Stimulated activated CD8-positive, alpha-beta memory T cell treated with anti-CD3 and anti-CD28 coated beads, Interleukin-15, amount 100 ng/mL, for 1 hour (primary cell): ENCODE measurements at places on chromosomes 7 and 10.

DNA sequence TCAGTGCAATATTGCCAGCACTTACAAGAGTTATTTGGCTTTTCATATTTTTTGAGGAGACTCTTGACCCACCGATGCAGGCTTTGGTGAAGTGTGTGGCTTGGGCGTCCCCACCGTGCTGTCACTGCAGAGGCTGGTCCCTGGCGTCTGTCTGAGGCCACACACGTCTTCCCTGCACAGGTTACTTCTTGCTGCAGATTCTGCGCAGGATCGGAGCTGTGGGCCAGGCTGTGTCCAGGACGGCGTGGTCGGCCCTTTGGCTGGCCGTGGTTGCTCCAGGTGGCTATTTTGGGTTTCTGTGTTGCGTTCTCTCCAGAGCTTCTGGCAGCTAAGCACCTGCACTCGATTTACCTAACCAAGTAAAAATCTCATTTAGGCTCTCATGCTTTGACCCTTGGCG lies 18.9 kb downstream of the SUN1 start:
- no peak for DNase-seq

DNA sequence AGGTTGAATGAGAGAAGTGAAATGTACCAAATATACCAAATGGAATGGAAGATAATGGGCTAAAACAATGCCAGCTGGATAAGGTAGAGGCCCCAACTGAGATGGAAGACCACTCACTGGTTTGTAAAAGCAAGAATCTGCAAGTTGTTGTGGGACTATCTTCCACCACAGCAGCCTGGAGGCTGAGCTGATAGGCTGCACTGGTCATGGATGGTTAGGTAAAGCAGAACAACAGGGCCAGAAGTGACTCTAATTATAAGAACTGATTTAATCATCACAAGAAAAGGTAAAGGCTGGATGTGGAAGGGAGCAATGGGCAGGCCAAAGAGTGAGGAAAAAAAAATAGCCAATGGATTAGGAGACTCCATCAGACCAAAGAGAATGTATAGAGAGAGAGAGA lies 11.8 kb downstream of the TFEC start:
- DNase-seq = no peak

DNA sequence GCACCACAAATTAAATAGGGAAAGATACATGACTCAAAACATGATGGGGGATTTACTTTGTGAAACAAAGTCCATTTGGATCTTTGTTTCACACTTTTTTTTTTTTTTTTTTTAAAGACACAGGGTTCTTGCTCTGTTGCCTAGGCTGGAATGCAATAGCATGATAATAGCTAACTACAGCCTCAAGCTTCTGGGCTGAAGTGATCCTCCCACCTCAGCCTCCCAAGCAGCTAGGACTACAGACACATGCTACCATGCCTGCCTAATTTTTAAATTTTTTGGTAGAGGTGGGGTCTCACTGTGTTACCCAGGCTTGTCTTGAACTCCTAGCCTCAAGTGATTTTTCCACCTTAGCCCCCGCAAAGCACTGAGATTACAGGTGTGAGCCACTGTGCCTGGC lies 172.6 kb upstream of the KLF14 start:
- DNase-seq = no peak

- DNase-seq = no peak
Measured at GRCh38 chr10:74981831-74982633, 129.4 kb upstream of the SAMD8 start.

- no peak for DNase-seq
Measured at GRCh38 chr7:90853205-90853604, 257.1 kb downstream of the CDK14 start.

- no peak for DNase-seq
Measured at GRCh38 chr10:17744341-17744861, 7.6 kb upstream of the TMEM236 start.

DNA sequence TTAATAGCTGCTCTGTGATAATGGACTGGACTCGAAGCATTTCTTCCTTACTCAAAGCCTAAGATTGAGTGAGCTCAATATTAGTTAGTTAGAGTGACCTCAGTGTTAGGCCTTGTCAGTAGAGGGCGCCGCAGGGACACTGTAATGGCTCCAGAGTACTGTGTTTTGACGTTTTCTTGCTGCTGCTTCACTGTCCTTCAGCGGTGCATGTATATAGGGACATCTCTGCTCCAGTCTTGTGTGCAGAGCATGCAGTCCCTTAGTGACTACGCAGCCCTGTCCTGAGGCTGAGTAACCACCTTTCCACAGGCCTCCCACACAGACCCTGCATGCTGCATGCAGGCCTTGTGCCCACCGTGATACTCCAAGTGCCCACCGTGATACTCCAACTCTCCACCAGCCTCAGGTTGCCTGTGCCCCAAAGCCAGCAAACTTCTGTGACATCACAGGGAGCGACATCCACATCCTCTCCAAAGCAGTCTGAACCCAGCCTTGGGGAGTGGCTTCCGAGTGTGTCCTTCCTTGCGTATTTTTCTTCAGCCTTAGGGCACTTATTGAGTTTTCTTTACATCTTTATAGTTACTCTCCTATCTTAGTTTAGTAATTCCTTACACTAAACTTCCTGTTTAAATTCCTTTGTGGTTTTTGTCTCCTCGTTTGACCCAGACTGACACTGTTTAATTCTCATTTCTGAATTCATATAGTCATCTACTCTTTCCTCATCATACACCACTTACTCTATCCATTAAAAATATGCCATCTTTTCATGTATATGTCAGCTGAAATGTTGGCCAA lies 118.2 kb downstream of the JAZF1 start:
- no peak for DNase-seq

DNA sequence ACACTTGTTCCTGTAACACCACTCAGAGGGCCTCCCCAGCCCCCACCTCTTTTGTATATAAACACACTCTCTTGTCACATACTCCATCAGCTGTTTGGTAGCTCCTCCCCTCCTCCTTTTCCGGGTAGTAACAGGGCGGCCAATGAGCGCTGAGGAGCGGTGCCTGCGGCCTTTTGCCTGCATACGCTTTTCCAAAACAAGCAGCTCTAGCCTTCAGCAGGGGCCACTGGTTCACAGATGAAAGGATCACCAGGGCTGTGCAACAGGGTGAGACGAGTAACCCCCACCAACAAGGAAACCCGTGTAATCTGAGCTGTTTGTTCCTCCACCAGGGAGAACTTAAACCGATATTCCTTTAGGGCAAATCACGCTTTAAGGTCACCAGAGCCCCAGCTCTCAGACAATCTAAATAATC lies 3.9 kb downstream of the UBE2H start:
- DNase-seq = peak; percentile 64

- DNase-seq = no peak
Measured at GRCh38 chr7:109062798-109063197, 493.1 kb downstream of the DNAJB9 start.

DNA sequence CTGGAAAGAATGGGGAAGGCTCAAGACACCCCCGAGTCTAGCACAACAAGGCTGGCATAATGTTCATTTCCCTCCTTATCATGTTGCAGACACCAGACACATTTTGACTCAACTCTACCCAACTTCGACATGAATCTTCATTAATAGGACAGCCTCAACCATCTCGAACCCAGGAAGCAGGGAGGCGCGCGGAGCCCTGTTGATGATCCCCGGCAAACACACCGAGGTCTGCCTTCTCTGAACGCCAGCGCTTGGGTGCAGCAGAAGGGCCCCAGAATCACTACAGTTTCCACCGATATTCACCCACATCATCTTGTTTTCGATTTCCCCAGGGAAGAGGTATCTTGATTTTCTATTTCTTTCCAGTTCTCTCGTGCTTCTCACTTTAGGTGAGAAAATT lies 563.6 kb downstream of the TCERG1L start:
- no peak for DNase-seq

GRCh38 chr7:9962742-9963141 lies 1010.9 kb upstream of the PHF14 start:
- no peak for DNase-seq

GRCh38 chr10:71131508-71132088 lies 80.8 kb upstream of the UNC5B start:
- DNase-seq = no peak

DNA sequence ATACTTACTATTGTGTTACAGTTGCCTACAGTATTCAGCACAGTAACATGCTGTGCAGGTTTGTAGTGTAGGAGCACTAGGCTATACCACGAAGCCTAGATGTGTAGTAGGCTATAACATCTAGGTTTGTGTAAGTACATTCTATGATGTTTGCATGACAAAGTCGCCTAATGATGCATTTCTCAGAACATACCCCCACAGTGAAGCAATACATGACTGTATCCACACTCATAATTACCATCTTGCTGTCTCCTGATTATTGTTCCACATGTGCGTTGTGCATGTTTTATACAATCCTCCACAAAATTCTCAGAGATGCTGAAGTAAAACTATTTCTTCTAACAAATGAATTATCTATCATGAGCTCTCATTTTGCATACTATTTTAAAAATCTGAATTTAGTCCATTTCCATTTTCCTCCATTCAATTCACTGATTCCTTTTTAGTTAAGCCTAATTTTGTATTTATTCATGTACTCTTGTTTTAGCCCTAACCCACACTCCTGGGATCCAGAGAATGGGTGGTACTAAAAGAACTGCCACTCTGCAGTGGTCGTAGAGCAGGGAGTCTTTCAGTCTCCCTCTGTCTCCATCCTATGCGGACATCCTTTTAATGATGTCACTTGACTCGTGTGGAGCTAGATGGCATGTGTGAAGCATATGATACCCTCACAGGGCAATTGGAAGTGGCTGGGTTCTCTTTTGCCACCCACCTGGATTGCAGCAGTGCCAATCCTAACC lies 67.6 kb upstream of the CAV2 start:
- no peak for DNase-seq

- DNase-seq = no peak
Measured at GRCh38 chr10:9895453-9895852, 1122.2 kb upstream of the CELF2 start.
